ENCODE measurements at places on chromosomes 7 and 10.

DNA sequence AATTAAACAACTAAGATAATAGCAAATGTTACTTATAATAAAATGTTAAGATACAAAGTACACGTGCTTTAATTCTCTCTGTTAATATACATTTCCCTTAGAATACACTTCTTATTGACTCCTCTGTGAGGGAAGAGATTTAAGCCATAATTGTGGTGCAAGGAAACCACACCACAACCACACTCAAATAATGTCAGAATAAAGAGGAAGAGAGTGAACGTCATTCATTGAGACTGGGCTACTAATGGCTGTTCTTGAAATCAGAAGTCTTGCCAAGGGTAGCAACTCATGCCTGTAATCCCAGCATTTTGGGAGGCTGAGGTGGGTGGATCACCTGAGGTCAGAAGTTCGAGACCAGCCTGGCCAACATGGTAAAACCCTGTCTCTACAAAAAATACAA, 10.0 kb downstream of the FAM171A1 start:
- no peak for DNase-seq

DNA sequence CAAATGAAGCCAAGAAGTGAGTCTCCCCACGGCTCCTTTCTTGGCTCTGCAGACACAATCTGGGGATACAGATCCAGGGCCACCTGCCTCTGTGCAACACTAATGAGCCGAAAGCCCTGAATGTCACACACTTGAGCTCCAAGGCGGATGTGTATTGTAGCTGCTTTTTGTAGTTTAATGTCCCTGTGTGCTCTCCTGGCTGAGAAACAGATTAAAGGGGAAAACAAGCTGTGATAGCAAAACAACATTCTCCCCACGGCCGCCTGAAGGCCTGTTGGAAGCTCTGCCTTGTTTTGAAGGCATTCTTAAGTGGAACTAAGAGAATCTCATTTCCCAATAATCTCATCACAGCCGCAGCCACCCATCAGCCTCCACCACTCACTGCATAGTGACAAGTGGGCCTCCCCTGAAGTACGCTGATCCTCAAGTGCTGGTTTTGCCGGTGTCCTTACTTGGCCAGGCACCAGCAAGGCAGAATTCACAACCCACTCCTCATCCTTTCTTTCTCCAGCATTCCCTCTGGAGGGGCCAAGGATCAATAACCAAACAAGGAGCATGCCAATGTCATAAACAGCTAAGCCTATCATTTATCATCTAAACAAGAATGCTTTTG, 44.4 kb upstream of the AMPH start:
- DNase-seq: no peak

GRCh38 chr7:13778967-13779366, 210.5 kb downstream of the ETV1 start:
- no peak for DNase-seq

DNA sequence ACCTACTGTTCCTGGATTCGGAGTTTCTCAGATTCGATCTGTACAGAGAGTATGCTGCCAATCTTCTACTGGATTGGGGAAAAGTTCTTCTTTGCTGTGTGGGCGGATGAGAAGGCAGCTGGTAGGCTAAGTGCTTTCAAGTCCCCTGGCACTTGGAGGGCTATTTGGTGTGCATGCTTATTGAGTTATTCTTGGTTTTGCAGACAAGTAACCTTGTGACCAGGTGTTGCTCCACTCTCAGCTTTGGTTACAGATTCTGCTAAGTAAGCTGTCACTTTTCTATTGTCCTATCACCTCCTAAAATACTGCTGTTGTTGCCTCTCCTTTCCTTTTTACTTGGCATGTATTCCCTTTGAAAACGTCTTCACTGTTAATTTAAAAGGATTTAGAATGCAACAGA, 1375.1 kb upstream of the LRRTM3 start:
- DNase-seq: no peak

- DNase-seq: peak; percentile 13
Observed at GRCh38 chr7:110386913-110387312, 704.0 kb upstream of the LRRN3 start.

DNA sequence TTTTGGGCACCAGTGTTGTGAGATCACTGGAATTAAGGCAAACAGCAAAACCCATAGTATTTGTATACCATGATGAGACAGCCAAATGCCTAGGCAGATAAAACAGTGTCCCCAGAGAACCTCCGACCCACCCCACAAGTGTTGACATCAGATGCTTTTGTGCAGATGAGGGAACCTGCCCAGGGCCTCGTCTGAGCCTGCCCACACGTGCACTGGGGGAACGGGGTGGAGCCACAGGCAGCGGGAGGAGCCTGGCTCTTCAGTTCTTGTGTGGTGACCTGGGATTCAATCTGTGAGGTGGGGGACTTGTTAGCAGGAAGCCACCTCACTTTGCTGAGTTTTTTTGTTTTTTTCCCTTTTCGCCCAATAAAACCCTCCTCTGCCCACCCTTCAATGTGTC, 33.4 kb upstream of the OPTN start:
- DNase-seq: no peak

DNA sequence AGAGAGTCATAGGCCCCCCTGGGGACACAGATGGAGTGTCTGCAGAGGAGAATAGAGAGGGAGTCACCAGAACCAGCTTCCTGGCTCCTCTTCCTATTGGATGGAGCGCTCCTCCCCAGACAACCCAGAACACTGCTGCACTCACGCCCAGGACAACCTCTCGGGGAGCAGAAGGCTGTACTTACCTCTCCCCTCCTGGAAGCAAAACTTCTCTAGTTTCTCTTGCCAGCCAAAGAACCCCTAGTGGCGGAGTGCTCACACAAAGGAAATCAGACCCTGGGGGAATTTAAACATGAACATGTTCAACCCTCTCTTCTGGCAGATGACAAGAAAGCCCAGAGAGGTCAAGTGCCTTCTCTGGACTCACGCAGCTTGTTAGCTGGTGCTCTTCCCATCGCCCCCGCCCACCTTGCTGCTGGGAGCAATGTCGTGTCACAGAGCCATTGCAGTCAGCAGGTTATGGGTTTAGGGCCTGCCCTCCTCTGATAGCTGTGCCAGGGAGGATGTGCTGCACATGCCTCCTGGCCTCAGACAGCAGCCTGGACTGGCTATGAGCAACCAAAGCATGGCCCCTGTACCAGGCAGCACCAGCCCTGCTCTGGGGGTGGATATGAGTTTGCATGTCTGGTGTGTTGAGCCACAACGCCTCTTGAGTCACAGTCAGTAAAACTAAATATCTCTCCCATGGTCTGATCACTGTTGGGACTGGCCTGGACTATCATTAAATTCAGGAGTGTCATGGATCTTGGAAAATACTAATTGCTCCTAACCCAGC, 84.4 kb downstream of the SLIT1 start:
- no peak for DNase-seq

- peak; percentile 80 for DNase-seq
Observed at GRCh38 chr7:118195837-118196474, 12.0 kb downstream of the LSM8 start.

DNA sequence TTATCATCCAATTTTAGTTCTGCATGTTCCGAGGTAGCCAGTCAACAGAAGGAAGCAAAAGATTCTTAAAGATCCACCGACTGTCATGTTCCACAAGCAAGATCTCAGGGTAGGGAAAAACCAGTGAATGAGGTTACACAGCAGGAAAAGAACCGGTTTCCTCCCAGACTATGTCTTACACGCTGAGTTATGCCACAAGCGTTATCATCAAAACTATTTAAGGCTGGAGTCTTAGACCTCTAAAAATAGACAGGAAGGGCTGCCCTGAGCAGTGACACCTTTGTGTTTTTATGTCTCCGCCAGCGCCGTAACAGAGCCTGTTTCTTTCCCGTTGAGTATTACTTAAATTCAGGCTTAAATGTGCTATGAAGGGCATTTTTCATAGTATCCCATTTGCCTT, 48.3 kb downstream of the PROSER2 start:
- no peak for DNase-seq

GRCh38 chr7:133571076-133571475, 318.2 kb downstream of the EXOC4 start:
- DNase-seq: no peak

Measured in stomach (tissue), 19 donors.